ENCODE measurements at places on chromosomes 11 and 22.

DNA sequence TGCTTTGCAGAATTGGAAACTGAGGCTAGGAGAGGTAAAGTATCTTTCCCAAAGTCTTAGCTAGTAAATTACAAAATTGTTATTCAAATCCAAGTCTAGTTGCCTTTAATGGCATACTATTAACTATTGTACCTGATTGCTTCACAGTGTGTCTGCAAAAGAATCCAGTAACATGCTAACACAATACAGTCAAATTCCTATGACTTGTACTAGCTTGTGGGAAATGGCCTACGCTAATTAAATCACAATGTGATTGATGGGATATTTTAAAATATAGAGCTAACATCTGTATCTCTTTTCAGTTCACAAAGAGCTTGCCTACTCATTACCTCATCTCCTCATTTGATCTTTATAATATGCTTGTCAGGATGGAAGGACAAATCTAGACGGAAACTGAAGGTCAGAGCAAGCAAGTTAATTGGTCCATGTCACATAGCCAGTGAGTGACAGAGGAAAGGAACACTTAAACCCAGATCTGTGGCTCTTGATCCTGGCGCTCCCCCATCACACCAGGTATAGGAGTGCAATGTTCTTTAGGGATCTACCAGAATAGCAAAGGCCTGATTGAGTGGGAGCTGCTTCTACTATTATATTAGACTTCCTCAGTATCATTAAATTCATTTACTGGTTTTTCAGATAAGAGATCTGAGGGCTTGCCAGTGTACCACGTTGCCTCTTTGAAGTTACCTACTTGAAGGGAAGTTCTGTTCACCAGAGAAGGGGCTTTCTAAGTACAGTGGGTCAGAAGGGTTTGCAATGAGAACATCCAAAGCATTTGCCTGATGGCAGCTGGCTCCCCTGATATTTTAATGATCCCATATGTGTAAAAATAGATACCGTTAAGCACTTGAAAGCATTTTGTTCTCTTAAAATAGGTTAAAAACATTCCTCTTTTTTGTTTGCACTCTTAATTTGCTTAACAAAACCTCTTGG is 213.6 kb upstream of the SESN3 start:
- no peak for DNase-seq

DNA sequence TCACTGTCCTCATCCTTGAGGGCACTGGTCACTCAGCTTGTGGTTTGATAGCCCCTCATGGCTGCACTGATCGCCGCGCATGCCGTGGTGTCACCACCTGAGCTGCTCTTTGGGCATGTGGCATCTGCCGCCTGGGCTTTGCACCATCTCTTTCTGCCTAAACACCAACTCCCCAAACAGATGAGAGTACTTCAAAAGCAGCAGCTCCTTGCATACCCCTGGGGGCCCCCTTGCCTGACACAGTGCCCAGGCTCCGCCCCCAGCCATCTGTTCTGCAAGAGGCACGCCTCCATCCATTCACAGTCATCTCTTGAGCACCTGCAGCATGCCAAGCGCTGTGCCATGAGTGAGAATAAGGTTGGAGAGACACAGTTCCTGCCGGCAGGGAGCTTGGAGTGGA is 104.5 kb upstream of the B3GAT1 start:
- DNase-seq = no peak

DNA sequence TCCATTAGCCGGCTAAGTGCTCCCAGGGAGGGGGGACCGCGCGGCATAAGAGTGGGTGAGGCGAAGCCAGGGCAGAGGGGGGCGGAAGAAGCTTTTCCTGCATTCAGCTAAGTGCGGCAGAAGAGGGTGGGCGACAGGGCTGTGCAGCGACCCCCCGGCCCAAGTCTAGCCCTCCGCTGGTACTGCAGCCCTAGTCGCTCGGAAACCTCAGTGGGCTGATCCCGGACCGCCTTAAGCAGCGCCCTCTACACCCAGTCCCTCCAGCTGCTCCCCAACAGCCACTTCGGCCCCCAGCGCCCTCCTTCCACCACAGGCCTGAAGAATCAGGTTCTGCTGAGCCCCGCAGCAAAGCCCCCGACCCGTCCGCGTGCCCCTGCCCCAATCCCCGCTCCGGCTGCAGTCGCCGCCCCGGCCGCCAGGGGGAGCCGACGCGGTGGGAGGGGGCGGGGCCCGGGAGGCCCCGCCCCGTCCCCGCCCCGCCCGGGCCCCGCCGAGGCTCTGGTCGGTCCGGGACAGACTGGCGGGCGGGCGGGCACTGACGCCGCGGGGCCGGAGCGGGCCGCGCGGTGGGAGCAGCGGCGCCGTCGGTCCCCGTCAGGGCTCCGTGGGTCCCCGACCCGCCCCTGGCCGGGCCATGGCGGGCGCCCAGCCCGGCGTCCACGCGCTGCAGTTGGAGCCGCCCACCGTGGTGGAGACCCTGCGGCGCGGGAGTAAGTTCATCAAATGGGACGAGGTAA is at the start of gene PLCB3:
PLCB3 (plus strand) TSS at position 515 of the 737 bp plus-strand sequence; CDS start at position 635, 120 bp downstream.
- DNase-seq = peak; percentile 67

- peak; percentile 94 for DNase-seq
These were observed 816 bp downstream of the PDE3B start for GRCh38 chr11:14644226-14645014.

DNA sequence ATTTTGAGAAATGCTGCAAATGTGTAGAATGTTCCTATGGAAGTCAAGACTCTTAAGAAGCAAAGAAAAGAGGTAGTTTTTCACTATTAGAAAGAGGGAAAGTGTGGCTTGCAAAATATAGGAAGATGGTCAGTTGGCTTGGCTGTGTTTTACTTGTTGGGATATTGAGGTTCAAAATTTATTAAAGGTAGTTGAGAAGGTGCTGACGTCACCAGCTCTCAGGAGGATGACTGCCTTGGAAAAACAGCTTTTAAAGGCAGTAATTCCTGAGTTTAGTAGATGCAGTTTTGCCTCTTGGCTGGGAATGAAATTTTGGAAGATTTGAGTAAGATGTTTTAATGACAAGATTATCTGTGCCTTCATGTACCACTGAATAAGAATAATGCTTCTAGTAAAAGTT is 336 bp downstream of the OR4D9 start:
- DNase-seq = no peak

DNA sequence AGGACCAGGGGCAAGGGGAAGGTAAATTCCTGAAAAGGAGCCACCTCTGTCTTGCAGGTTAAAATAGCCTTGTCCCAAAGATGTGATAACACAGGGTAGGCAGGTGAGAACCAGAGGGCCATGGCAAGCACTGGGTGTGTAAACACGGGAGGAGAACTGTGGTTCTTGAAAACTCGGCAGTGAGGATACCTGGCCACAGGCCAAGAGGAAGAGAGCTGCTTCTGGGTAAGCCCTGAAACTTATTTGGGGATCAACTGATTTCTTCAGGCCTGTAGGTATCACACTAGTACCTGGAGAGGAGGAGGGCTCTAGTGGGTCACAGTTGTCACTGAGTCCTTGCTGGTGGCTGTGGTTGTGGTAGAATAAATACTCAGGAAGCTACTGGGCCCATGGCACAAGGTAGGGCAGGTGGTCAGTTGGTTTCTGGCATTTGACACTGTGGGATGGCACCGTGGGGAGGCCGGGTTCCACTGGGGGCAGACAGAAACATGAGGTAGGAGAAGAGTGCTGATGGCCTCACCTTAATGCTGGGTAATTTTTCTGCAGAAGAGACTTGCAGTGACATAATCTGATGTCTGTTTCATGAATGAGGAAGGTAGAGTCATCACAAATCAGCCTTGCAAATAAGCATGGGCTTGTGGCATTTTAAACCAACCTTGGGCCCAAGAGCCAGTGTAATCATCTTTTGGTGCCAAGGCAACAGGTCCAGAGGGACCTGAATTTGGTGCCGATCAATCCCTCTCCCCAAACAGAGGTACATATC is 22.0 kb downstream of the AMPD3 start:
- DNase-seq = no peak

GRCh38 chr11:65260756-65261590 is 789 bp upstream of the POLA2 start:
- no peak for DNase-seq

DNA sequence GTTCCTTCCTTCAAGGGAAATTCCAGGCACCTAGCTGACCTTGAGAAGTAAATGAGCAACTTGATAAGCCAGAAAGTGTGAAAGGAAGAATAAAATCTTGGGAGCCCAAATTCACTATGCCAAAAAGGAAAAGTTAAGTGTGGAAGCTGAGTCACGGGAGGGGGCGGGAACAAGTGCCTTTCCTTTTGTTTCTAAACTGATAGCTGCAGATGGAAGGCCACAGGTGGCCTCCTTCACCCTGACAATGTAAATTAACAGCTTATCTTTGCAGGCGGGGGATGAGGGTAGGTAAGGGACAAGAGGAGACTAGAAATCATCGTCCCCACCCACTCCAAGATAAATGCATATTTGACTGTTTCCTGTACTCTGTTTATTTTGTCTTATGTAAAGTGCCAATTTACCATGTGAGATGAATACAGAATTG is 36.4 kb upstream of the TREH start:
- DNase-seq = no peak

GRCh38 chr11:113831314-113831713 is 44.1 kb downstream of the USP28 start:
- no peak for DNase-seq

DNA sequence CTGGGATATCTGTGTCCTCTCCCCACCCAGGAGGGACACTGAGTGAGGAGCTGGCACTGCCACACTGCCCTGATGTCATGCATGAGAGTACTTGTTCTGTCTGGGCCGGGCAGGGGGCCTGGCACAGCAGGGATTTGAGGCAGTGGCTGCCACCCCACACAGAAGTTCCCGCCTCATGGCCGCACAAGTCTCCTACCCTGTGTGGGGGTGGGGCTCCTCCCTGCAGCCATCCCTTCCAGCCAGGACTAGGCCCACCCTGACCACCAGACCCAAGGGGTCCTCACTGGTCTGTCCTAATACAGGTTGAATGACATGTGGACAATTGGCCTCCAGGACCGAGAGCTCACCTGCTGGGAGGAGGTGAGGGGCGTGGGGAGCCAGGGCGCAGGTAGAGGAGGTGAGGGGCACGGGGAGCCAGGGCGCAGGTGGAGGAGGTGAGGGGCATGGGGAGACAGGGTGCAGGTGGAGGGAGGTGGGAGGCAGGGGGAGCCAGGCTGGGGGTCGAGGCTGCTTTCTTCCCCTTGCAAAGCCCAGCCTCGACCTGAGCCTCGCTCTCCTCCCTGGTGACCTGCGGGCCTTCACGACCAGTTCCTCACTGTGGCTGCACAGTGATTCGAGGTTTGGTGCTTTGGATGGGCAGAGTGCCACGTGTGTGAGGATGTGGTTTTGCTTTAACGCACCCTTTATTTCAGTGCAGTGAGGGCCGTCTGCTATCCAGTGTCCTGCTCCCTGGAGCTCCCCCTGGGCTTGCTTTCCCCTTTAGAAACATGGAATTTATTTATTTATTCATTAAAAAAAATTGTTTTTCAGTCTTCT is 7.4 kb downstream of the LZTR1 start:
- DNase-seq = no peak

- no peak for DNase-seq
These were observed 377.1 kb downstream of the DCDC1 start for GRCh38 chr11:30992513-30992849.

- DNase-seq = no peak
These were observed 19.2 kb upstream of the PLET1 start for GRCh38 chr11:112279901-112280267.

DNA sequence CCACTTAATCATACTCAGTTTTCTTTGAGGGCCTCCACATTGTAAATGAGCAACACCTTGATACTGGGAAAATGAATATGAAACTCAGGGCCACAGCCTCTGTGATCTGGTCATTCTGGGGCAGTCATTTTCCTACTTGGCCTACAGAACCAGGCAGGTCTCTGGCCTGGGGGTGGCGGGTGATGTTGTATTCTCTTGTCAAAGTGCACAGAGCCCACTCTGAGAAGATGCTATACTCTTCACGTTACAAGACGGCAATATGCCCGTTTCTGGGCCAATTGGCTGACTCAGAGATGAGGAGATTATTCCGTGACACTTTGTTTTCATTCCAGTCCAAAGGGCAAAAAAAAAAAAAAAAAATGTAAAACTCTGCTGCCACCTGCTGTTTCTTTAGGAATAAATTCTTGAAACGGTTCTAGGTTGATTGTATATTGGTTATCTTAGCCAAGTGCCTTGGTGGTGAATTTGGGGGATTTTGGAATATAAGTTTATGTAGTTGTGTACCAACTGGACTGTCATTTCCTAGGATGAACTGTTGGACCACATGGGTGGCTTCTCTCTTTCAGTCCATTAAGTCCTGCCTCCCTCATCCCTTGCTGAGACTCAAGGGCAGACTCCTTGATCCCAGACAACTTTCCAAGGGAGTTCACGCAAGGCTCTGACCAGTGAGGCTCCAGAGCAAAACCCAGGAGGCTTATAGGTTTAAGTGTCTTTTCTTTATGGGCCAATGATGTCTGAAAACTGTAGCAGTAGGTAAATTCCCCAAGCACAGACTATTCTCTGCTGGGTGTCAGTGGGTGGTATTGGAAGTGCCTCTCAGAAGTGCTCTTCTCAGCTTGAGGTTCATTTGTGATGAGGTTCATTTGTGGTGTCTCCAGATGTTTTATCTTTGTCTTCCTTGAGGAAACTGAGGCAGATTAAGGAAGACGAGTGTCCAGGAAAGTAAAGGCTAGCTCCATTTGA is 18.2 kb downstream of the ADM start:
- DNase-seq = peak; percentile 47

All from right kidney (tissue), 9 donors.